Effector CD8-positive, alpha-beta T cell (primary cell): ENCODE measurements at places on chromosomes 5 and 9.

- peak; percentile 11 for DNase-seq
Observed at GRCh38 chr5:159263569-159263905, 447 bp downstream of the UBLCP1 start.

- DNase-seq = no peak
Observed at GRCh38 chr5:170791325-170791954, 7.9 kb downstream of the GABRP start.

- DNase-seq = no peak
Observed at GRCh38 chr5:61767231-61768080, 435.4 kb downstream of the ZSWIM6 start.

GRCh38 chr9:95446259-95446658 is 70.5 kb downstream of the PTCH1 start:
- DNase-seq = no peak

GRCh38 chr9:77751341-77752091 is 103.4 kb upstream of the GNA14 start:
- DNase-seq = no peak

GRCh38 chr9:91060520-91061343 is 259.1 kb downstream of the SYK start:
- no peak for DNase-seq

- DNase-seq = no peak
Observed at GRCh38 chr9:12765088-12765798, 9.6 kb upstream of the LURAP1L start.

- no peak for DNase-seq
Observed at GRCh38 chr5:122252319-122252718, 59.7 kb upstream of the SNCAIP start.

GRCh38 chr9:128910906-128911305 is 9.9 kb upstream of the PHYHD1 start:
- DNase-seq = no peak

GRCh38 chr9:94630281-94630680 is 9.0 kb downstream of the FBP1 start:
- DNase-seq = no peak

DNA sequence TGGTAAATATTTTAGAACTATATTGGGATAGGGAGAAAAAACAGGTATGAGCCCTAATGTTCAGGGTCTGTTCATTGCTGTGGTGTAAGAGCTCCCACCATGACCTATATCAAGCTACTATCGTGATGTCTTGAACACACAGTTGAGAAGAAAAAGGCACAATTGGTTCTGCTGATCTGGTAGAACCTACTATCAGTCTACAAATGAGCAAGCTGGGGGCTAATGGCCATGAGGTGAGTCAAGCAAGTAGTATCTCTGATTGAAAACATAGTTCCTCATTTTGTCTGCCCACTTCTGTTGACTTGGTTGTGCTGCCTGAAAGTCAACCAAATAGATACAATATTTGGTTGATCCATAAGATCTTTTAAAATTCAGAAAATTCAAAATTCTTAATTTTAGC is 1026.3 kb downstream of the CDH12 start:
- no peak for DNase-seq

DNA sequence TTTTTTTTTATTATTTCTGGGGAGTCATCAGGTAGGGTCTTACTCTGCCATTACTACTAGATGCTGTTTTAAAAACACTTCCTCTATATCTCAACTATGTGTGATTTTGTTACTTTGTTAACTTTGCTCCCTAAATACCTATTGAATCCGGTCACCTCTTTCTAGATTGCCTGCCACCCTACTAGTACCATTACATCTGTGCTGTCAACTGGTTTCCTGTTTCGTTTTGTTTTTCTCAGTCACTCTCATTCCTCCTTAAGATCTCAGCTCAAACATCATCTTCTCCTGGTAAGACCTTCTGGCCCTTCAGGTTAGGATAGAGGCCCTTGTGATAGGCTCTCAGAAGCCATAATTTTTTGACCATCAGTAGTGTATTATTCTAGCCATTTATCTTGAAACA is 324.2 kb upstream of the ATP10B start:
- DNase-seq = no peak

GRCh38 chr5:125703616-125704015 is 719.6 kb upstream of the GRAMD2B start:
- no peak for DNase-seq

GRCh38 chr5:55363856-55364255 is 56.1 kb downstream of the MTREX start:
- no peak for DNase-seq

DNA sequence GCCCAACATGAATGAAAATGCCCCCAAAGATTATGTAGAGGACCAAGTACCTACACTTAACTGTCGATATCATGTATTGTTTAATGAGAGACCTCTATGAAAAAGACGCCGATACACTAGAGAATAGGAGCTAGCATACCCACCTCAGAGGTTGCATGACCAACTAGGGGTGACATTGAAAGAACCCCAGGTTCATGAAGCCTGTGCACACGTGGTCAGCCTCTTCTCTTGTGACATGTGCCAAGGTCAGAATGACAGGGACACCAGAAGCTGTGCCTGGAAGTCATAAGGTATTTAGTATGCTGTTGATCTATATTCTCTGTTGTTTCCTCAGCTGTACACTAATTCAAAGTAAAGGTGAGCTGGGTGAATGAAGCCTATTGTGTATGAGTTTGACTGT is 1594.1 kb downstream of the EFNA5 start:
- no peak for DNase-seq

GRCh38 chr9:37820142-37820541 is 19.5 kb downstream of the DCAF10 start:
- DNase-seq = no peak

- no peak for DNase-seq
Observed at GRCh38 chr9:98280574-98280973, 25.1 kb upstream of the TBC1D2 start.

GRCh38 chr5:164967354-164967753 is 1461.9 kb downstream of the MAT2B start:
- DNase-seq = no peak

GRCh38 chr5:91369480-91369879 is 13.6 kb downstream of the ARRDC3 start:
- DNase-seq = no peak

DNA sequence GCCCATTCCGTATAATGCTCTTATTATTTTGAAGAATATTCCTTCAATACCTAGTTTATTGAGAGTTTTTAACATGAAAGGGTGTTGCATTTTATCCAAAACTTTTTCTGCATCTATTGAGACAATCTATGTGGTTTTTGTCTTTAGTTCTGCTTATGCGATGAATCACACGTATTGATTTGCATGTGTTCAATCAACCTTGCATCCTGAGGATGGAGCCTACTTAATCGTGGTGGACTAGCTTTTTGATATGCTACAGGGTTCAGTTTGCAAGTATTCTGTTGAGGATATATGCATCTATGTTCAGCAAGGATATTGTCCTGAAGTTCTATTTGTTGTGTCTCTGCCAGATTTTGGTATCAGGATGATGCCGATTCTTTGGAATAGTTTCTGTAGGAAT is 1070.3 kb upstream of the CDH18 start:
- no peak for DNase-seq

DNA sequence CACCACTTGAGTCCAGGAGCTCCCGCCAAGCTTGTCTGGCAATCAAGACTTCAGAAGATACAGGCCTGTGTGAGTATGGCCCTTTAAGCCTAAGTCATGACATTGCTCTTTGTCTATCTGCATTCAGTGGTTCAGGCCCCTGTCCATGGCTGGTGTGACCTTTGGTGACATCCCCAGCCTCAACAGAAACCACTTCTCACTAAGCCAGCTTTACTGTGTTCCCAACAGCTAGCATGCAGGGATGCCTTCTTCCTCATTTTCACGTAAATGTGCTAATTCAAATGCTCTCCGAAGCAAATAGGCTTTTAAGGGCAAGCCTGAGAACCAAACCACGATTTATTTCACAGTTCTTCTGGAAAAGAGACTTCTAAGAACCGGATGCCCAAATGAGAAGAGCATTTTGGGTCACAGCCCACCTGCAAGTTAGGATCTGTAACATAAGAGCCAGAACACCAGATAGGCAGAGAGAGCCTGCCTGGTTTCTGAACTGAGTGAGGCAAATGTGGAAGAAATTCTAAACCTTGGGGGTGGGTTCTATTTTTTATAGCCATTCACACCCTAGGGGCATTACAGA is 14.9 kb downstream of the CD180 start:
- no peak for DNase-seq

GRCh38 chr5:95649842-95650620 is 3.5 kb downstream of the RFESD start:
- DNase-seq = no peak

DNA sequence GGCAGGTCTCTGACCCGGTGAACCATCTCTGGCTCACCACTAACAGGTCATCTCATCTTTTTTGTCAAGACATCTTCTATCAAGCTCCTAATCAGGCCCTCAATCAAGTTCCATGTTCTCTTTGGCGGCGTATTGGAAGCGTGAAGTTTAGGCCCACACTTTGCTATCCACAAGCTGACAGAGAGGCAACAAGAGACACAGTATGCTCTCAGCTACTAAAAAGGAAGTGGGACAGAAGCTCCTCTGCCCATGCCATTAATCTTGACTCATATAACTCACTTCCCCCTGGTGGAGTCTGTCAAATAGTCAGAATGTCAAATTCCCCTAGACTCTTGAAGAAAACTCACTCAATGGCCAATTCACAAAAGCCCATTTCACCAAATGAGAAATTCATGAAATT is 77.6 kb upstream of the TMC1 start:
- no peak for DNase-seq

- DNase-seq = no peak
Observed at GRCh38 chr5:1555011-1555807, 31.4 kb upstream of the LPCAT1 start.

GRCh38 chr9:36407122-36407723 is 7.2 kb upstream of the RNF38 start:
- peak; percentile 22 for DNase-seq

DNA sequence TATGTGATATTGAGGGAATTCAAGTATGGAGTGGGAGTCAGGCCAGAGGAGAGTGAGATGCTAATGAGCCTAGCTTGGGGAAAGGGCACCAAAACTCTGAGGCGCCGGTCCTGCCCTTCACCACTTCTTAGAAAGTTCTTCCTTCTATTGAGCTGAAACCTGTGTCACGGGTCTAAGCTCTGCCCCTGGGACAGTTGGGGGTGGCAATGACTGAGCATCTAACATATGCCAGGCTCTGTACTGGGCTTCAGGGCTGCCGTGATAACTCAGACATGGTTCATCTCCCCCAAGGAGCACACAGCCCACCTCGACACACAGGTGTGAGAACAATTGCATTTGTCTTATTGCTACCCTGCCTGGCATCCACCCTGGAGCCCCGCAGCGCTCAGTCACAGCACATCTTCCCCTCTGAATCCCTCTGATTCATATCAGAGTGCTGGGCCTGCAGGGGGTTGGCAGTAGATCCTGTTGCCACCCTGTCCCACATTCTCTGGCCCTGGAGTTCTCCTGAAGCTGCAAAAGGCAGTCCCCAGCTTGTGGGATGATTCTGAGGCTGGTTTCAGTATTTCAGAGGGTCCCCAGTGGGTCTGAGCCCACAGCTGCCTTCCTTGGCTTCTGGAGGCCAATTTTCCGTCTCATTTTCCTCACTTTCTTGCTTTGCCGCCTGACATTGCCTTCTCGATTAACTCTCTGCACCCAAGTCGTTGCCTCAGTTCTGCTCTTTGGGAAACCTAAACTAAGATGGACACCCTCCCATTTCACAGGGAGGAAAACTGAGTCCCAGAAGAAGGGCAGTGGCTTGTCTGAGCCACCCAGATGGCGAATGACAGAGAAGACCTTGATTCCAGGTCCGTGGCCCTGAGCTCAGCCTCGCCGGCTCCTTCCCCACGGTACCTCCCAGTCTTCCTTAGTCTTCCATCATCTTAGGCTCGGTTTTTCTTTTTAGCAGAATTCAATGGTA is 42.5 kb downstream of the ALG2 start:
- DNase-seq = no peak

GRCh38 chr5:50445296-50445949 is 4.3 kb upstream of the EMB start:
- no peak for DNase-seq

GRCh38 chr9:36064448-36065037 is 27.8 kb downstream of the RECK start:
- no peak for DNase-seq

- DNase-seq = no peak
Observed at GRCh38 chr9:109478665-109479380, 19.3 kb downstream of the PTPN3 start.

DNA sequence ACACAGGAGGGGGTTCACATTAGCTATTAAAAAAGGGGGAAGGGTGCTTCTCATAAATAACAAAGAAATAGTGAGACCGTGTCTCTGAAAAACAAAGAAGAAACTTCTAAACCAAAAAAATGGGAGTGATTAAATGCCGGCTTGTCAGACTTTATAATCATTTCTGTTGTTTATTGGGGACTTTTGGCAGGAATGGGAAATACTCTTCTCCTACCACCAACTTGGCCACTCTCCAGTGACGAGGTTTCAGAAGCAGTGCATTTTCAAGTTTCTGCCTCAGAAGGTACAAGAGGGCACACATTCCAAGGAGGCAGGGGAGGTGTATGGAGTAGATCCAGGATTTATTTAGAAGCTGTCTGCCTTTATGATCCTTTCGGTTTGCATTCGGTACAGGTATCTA is 46.2 kb downstream of the LIX1 start:
- no peak for DNase-seq

DNA sequence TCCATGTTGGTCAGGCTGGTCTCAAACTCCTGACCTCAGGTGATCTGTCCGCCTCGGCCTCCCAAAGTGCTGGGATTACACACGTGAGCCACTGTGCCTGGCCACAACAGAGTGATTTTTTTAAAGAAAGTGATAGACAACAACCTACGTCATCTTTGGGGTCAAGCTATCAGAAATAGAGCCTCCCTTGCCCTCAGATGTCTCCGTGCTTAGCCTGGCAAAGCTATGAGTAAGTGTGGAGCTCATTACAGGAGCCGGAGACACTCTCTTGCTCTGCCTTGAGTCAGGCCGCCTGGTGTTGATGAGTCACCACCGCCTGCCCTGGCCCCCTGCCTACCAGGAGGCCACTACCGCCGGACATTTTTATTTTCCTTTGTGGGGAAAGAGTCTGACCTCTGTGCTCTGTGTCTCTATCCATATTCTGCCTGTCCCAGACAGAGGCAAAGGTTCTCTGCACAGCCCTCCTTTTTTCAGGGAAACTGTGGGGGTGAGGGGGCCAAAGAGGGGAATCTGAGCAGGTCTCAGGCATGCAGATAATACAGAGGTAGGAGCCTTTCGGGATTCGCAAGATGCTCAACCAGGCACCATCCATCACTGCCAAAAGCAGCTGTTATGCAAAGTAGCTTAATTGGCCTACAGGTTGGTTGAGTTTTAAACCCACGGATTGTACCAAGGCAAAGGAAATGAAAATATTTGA is 123.7 kb upstream of the CPEB4 start:
- DNase-seq = no peak

GRCh38 chr5:114658194-114658593 is 296.3 kb downstream of the KCNN2 start:
- no peak for DNase-seq
